ENCODE measurements at places on chromosomes 3 and 15.

DNA sequence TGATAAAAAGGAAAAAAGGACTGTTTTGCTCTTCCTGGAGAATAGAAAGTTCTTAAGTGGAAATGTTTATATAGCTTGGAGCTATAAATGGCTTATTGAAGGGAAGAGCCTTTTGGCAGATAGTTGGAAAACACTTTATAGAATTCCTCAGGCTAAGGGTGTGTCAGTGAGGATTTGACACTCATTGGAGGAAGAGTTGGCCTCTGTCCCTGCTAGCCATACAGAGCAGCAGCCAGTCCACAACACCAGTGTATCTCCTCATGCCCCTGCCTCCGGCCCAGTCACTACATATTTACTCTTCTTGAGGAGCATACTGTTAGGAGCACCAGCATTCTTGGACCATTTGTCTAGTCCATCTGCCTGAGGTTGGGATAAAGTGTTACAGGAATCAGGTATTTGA is 36.2 kb downstream of the KLHL18 start:
- DNase-seq = no peak

- no peak for DNase-seq
Observed at GRCh38 chr15:55587321-55588069, 650 bp downstream of the PYGO1 start.

- no peak for DNase-seq
Observed at GRCh38 chr15:79978655-79979514, 7.9 kb upstream of the BCL2A1 start.

DNA sequence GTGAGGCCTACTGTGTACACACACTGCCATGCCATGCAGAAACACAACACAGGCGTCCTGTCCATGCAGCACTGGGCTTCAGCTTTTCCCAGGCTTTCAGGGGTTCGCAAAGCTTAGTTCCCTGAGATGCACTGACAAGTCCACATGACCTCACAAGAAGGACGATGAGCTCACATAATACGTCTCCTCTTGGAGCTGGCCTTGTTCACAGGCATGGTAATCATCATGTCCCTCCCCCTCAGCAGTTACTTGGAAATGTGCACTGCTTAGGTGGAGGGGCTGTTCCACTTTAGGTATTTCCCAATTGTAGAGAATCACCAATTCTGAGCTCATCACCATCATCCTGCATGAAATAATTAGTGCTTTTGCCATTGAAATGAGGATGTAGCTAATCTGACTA is 308.8 kb downstream of the LRTM1 start:
- no peak for DNase-seq

DNA sequence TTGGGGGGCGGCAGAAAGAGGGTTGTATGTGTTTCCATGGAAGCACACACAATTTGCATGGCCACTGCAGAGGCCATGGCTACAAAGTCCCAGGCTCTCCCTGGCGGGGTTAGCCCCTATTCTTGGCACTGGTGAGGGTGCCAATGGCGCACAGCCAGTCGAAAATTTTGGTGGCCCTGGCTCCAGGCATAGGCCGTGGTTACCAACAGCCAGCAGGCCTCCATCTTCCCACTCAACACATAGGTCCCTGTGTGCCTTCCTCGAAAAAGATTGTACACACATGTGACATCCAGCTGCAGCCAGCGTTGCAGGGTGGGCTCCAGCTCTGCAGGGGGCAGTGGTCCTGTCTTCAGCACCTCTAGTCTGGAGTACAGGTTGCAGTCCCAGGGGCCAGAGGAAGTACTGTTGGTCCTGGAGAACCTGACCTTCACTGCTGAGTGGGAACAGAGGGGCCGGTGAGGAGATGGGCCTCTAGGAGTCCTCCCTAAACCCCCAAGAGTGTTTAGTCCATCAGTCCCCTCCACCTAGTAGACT is 7.1 kb downstream of the P4HTM start:
- DNase-seq = no peak

GRCh38 chr3:194247350-194247740 is 103.8 kb downstream of the CPN2 start:
- DNase-seq = no peak

DNA sequence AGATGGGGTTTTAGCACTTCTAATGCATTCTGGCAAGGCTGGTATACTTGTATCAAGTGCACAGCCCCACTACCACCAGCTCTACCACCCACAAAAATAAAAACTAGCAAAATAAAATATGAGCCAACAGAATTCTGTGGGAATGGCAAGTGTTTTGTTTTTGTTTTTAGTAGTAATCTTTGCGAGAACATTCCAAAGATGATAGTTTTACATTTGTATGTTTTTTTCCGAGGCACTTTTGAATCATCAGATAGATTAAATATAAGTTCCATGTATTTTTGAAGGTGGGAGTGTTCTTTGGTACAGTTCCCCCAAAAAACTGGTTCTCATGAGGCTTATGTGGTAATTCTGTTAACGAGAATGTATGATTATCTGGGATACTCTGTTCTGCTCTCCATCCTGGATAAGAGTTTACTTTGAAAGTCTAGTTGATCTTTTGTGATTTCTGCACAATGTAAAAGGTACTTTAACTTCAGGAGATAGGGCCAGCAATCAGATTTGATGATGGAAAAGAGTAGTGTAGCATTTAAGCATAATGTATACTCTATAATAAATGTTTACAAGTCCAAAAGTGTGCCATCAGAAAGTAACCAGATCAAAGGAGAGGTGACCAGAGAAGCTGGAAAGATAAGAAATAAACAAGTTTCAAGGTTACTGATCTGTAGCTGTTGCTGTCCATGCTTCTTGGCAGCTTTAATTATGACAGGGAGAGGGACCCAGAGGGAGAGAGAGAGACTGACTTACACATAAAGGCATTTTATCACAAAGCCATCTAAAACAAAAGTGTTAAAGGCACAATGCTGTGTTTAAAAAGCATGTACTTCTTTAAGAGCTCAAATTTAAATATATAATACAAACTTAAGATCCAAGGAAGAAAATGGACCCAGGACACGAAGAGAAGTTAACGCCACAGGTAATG is 130.9 kb downstream of the PGPEP1L start:
- DNase-seq = no peak

DNA sequence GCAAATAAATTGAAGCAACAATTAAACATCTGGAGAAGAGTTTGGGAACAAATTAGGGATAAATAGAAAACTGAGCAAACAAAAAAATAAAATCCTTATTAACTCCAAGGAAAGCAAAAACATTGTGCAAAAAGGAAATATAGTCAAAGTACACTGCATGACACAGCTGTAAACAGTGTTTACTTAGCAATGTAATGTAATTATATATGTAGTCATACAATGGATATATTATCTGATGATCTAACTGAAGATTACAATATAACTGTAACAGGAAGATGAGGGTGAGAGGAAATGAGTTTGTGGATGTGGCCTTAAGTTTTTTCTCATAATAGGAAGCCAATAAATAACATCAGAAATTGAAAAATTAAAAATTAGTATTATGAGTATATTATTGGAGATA is 42.5 kb downstream of the SCN10A start:
- no peak for DNase-seq

DNA sequence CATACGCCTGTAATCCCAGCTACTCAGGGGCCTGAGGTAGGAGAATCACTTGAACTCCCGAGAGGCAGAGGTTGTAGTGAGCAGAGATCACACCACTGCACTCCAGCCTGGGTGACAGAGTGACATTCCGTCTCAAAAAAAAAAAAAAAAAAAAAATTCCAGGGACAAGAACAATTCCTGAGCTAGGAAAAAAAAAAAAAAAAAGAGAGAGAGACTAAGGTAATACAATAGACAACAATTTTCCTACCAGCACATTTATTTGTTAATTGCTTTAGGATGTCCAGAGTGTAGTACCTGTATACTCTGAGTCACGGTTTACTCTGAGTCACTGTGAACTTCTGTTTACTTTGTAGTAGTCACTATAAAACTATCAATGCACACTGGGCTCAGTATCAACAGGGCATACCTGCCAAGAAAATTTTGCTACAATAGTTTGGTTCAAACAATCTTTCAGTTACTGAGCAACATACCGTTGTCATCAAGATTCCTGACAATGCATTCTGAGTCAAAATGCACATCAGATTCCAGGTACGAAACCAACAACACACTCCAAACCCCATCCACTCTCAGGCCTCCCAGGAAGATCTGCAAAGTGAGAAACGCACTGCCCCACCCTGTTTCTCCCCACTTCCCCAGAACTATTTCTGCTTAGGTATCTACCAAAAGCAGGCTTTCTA is 28.3 kb downstream of the IGF2BP2 start:
- no peak for DNase-seq

Data from CD4-positive, alpha-beta T cell treated with Interleukin-15 for 4 hours (primary cell).